GM18507 (cell line): ENCODE measurements at places on chromosomes 12 and 14.

DNA sequence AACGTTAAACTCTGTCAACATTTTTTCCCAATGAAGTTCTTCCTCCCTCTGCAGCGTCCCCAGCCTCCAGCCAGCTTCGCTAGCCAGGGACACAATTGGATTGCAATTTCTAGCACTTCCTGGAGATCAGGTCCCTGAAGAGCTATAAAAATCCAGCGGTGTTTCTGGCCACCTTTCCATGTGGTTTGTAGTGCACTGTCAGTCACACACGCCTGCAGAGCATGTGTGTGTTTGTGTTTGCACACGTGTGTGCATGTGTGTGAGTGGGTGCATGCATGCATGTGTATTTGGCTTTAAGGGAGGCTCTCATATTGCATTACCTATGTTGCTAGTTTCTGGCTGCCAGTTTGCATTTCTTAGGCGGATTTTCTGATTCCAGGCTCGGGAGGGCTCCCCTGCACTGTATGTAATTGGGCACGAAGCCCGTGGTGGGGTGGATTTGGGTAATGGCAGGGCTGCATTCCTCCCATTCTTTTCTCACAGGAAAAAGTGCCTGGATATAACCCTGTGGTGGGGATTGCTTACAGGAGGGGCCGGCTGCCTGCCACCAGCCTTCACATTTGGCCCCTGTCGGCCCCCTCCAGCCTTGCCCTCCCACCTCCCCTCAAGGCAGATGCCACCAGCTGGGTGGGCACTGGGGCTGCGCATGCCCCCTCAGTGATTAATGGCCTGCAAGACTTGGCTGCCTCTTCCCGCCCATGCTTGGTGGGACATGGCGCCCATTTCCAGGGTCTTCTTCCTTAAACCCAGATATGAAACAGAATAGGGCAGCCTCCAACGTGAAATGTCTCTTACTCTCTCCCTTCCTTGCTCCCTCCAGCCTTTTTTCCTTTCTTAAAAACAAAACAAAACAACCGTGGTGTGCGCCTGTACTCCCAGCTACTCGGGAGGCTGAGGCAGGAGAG, 74.0 kb downstream of the TSPAN9 start:
- no peak for DNase-seq

- no peak for DNase-seq
These were observed 128.4 kb downstream of the DAD1 start for GRCh38 chr14:22460461-22461195.

DNA sequence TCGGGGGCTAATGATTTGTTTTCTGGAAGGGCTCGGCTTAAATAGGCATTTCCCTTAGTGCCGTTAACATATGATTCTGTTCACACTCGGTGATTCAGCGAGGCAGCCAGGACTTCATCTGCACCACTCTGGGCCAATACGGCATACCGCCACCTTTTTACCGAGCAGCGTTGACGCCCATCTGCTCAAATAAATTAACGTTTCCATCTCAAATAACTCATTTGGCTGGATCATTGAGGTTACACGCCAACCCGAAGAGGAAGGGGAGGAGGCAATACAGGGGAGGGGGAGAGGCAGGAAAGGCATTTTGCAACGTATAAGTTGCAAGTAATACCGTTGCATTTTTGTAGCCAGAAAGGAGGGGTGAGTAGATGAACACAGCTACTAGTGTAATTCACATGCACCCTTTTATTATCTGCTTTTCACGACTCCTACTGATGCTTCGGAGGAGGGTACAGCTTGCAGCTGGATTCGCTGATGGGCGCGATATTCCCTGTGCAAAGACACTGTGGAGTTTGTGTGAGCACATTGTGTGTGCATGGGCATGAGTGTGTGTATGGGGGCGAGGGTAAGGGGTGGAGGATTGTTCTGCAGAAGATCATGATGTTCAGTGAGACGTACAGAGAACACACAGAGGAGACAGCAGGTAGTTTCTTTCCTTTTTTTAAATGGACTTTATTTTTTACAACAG, 45.9 kb downstream of the MAP1LC3B2 start:
- no peak for DNase-seq

GRCh38 chr12:94289461-94290312, 141.3 kb downstream of the PLXNC1 start:
- no peak for DNase-seq

DNA sequence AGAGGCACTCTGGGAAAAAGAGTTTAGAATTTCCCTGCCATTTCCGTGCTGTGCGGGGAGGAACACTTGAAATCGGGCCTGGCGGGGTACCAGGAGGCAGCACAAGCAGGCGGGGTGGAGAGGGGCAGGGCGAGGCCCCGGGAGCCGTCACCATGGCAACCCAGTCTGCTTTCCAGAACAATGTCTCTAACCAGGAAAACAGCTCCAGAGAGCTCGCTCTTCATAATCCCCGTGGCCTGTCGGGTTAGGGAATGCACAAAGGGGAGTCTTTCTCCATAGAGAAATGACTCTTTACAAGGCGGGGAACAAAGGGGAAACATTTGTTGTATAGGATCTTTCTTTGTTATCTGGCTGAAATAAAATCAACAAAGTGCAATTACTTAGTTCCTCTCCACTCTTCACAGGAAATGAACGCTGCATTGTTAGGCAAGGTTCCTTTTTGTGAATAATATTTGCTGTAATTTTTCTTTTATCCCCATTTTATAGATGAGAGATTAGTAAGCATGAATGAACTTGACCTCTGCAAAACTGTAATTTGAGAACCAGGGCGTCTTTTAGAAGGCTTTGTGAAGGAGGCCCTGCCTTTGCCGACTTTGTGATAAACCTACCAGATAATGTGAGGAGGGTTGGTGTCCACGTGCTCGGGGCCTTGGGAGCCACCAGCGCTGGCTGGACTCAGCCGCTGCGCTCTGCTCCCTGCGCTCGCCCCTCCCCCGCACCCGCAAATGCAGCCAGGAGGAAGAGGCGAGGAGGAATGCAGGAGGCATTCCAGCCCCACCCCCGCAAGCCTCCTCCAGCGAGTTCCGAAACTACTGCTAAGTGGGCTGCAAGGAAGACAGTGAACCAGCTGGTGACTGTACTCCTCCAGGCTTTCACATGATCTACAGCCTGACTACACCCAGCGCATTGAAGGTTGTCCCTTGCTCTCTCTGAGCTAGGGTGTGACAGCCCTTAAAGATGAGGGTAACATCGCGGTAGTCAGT, 105.2 kb upstream of the ATF7IP start:
- DNase-seq = no peak

GRCh38 chr12:119060847-119061796, 79.8 kb downstream of the SRRM4 start:
- no peak for DNase-seq

DNA sequence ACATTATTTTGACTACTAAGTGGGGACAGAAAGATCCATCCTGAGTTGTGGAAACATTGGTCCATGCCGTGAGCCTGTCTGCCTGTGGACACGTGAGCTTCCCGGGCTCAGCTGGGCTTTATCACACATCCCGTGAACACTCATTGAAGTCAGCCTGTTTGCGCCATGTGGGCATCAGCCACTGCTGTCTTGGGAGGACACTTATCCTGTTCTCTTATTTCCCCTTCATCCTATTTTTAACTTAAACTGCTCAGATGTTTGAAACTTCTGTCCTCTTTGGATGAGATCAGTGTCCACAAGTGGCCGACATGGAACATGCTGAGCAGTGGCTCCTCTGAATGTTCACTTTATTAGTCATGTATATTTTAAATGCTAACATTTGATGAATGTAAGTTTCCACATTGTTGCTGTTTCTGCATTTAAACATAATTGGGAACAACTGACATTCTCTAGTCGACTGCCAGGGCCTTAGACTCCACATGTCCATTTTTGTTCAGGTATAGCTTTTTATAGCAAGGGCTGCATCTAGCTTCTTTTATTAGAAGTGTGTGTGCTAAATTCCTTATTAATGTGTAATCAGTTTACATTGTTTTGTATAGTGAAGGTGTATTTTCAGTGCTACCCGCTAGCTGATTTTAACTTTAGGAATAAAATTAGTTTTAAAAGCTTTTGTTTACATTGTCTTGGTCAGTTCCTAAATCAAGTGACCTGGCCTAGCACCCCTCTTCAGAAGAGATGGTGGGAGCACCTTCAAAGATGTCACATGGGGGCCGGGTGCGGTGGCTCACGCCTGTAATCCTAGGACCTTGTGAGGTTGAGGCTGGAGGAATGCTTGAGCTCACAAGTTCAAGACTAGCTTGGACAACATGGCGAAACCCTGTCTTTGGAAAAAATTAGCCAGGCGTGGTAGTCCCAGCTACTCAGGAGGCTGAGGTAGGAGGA, 24.0 kb downstream of the RNF34 start:
- no peak for DNase-seq

GRCh38 chr14:37678916-37679315, 83.5 kb downstream of the TTC6 start:
- DNase-seq = no peak

GRCh38 chr12:131894313-131894860, at the start of gene ULK1:
ULK1 (plus strand) TSS chr12:131894622; CDS start chr12:131895002, 380 bp downstream.
- peak; percentile 99 for DNase-seq

- DNase-seq = no peak
These were observed 44.0 kb upstream of the ISM2 start for GRCh38 chr14:77542421-77543239.

- no peak for DNase-seq
These were observed 136.3 kb downstream of the AEBP2 start for GRCh38 chr12:19575337-19576243.

DNA sequence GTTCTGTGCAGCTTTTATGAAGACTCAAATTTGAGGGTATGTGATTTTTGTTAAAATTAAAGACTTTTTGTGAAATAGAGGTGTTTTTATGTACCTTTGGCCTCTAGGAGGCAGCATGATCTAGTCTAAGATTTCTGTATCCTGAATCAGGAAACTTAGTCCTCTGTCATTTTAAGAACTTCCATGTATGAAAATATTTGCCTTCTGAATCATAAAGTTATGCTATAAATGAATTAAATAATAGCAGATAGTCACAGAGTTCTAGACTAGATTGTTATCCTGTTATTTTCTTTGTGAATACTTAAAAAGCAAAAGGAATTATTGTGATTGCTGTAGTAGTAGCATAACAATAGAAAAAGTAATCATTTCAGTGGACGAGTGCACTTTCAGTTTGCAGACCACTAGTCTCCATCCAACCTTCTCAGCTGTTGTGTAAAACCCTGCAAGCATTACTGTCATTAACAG, 56.3 kb downstream of the FGD4 start:
- peak; percentile 20 for DNase-seq

- no peak for DNase-seq
These were observed 177.1 kb downstream of the RMST start for GRCh38 chr12:97639702-97640101.

- DNase-seq = peak; percentile 93
These were observed at the start of gene SLC15A4 for GRCh38 chr12:128823916-128824839. SLC15A4 (minus strand) TSS chr12:128823958; CDS start chr12:128823943, 15 bp downstream.

GRCh38 chr14:76810953-76811400, 1.7 kb downstream of the ANGEL1 start:
- DNase-seq = no peak

GRCh38 chr12:100166232-100166631, 23.6 kb upstream of the BLTP3B start:
- no peak for DNase-seq

DNA sequence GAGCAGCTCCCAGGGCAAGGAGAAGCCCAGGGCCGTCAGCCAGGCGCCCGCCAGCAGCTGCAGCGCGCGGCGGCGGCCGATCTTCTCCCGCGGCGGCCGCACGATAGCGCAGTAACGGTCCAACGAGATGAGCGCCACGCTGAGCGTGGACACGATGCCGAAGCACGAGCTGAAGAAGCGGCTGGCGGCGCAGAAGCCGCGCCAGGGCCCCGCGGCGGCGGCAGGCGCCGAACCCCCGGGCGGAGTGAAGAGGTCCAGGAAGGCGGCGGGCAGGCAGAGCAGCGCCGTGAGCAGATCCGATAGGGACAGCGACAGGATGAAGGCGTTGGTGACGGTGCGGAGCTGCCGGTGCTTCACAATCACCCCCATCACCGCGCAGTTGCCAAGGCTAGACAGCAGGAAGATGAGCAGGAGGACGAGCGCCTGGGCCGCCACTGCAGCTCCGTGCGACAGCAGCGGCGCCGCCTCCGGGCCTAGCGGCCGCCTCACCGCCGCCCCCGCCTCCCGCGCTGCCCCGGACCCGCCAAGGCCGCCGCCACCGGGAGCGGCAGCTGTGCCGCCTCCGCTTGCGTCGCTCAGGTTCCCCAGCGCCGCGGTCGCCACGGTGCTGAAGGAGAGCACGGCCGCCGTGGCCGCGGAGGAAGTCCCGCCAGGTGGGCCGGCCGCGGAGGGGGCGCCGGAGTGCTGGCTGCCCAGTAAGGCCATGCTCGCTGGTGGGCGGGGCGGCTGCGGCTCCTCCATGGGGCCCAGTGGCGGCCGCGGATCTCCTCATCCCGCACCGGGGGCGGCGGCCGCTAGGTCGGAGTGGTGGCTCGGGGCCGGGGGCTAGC, 479 bp downstream of the GPR135 start:
- DNase-seq = peak; percentile 39

- peak; percentile 89 for DNase-seq
These were observed 87.2 kb downstream of the NINJ2 start for GRCh38 chr12:575948-576614.

- no peak for DNase-seq
These were observed 1.1 kb downstream of the TTC8 start for GRCh38 chr14:88825503-88825902.

GRCh38 chr14:105168496-105168978, at the start of gene JAG2:
JAG2 (minus strand) TSS chr14:105168776; CDS start chr14:105168420, 356 bp downstream.
- DNase-seq = no peak

- DNase-seq = no peak
These were observed 200.6 kb downstream of the AEBP2 start for GRCh38 chr12:19639781-19640415.

DNA sequence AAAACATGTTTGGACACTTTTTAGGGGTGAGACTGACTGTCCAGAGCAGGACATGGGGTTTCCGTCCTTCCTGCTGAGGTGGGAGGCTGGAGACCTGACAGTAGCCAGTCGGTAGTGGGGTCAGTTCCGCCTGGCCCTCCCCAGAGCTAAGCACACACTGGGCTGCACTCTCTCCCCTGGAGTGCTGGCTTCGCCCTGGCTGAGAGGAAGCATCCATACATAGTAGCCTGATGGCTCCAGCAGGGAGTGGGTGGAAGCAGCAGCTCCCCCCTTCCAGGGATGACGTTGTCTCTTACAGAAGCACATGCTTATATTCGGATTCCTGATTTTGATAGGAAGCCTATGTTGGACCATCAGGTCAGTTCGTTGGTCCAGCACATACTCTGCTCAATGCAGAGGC, 40.4 kb downstream of the SFSWAP start:
- no peak for DNase-seq

DNA sequence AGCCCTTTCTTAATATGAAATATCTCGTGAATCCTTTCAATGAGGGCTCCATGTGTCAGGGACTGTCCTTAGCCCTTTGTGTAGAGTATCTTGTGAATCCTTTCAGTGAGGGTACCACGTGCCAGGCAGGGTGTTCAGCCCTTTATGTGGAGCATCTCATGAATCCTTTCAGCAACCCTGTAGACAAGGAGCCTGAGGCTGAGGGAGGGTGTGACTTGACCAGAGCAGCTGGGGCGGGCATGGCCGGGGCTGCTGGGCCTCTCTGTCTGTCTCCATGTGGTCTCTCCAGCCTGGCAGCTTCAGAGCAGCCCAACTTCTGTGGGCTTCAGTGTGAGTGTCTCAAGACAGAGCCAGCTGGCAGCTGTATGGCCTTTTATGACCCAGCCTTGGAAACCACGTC, 140.2 kb downstream of the AACS start:
- no peak for DNase-seq

GRCh38 chr12:41932470-41932991, 212.1 kb downstream of the GXYLT1 start:
- no peak for DNase-seq

- no peak for DNase-seq
These were observed 41.6 kb upstream of the CSRP2 start for GRCh38 chr12:76920172-76921099.
